ENCODE measurements at places on chromosomes 6 and 20.

- no peak for DNase-seq
Observed at GRCh38 chr6:71387179-71387578, 98.6 kb downstream of the OGFRL1 start.

- no peak for DNase-seq
Observed at GRCh38 chr20:1888796-1889463, 6.3 kb upstream of the SIRPA start.

GRCh38 chr6:116450769-116451740, 10.1 kb upstream of the CALHM6 start:
- DNase-seq = no peak

- no peak for DNase-seq
Observed at GRCh38 chr6:22036275-22036674, 260.6 kb downstream of the PRL start.

DNA sequence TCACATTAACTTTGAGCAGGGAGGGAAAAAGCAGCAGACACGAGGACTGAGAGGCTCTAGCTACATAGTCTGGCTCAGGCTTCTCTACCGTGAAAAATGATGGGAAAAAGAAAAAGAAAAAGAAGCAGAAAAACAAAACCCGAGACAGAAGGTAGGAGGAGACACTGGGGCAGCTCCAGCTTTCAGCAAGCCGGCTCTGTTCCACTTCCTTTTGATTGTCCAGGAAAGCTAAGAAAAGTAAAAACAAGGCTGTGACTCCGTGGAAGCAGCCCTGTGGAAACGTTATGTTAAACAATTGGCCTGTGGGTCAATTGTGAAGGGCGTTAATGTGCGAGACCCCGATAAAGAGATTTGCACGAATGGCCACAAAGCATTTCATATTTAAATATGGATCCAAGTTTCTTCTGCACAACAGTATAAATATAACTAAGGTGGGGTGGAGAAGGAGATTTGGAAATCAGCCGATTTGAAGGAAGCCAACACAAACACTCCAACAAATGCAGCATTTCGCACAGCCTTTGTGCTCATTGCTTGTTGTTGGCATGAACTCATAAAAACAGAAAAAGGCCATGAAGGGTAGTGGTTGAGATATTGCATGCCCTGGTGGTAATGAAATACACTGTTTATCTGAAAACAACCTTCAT, 236.9 kb upstream of the JAG1 start:
- no peak for DNase-seq

GRCh38 chr6:257774-258173, 34.5 kb upstream of the DUSP22 start:
- no peak for DNase-seq

DNA sequence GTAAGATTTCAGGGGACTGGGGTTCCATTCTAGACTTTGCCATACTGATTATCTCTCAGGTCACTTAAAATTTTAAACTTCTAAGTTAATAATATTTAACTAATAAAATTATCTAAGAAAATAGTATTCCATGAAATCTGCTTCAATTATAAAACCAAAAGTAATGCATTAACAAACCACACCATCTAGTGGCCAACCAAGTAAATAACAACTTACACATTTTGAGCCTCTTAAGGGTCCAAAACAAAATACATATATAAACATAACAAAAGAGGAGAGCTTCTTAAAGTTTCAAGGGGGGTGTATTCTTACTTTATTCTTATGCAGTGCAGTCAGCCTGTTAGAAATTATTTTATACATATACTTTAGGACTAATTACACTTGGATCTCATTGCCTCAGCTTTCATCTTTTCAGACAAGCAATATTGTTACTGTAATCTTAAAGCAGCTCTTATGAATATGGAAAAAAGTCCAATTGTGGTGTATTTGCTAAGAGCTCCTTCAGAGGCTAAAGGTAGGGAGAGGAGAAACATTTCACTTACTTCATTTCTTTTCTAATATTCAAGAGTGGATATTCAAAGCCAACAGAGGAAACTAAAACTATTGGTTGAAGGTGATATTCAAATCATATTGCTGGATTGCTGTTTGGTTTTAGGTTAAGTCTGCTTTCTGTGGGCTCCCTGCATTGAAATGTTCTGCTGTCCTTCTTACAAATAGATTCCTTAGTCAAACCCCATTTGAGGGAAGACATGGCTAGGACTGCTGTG, 199.7 kb upstream of the SIM1 start:
- DNase-seq = no peak

DNA sequence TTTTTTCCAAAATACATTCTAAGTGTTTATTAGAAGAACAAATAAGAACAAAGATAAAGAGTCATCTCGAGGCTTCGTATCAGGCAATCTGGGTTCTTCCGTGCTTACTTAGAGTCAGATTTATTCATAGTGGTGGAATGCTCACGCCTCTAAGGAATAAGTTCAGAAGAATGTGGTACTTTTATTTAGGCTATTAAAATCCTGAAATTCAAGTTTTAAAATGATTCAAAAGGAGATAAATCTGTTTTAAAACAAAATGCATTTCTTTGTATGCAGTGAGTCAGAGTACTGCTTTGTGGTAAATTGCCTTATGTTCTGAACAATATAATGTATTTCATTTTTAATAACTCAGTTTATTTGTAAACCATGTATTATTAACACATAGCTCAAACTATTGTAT, 89.1 kb downstream of the FUT9 start:
- DNase-seq = no peak

- DNase-seq = no peak
Observed at GRCh38 chr6:147560670-147561069, 52.2 kb downstream of the SAMD5 start.

DNA sequence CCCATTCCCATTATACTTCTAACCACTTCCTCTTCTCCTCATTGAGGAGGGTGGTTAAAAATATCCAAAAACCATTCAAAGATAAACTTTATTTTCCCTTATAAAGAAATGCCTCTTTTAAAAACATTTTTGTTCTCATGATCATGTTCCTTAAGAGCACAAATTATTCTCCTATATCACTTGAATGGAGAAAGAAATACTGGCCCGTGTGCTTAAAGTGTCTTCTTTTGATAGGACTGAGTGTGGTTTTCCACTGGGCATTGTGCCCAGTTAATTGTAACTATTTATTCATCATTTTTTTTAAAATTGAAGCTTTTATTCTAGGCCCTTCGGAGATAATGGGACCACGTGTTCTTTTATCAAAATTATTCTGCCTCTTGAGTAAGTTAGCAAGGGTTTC, 871.5 kb downstream of the QKI start:
- no peak for DNase-seq

GRCh38 chr6:44067173-44068139, 59.8 kb downstream of the MRPL14 start:
- DNase-seq = no peak

DNA sequence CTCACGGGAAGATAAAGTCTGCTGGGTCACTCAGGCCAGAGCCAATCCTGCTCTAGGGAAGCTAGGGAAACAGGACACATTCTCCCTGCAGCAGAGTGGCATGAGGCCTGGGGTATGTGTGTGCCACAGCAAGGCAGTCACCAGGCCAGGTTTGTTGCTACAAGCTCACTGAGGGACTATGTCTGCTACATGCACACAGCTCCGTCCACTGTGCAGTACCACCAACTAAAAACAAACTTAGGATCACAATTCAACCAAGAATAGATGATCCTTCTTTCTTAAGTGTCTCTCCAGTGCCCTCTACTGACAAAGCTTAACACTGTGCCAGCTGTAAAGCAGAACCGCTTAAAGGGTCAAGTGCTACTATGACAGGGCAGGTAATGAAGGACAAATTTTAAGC, 192.5 kb downstream of the PTPRK start:
- no peak for DNase-seq

DNA sequence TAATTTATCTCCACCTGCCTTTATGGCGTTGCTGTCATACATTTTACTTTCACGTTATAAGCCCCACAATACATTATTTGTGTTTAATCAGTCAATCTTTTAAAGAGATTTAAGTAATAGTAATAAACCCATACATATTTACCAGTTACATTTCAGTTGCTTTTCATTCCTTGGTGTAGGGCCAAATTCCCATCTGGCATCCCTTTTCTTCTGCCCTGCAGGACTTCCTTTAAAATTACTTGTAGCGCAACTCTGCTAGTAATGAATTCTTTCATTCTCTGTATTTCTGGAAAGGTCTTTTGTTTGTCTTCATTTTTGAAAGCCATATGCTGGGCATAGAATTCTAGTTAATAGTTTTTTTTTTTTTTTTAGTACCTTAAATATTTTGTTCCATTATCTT, 24.9 kb downstream of the ZNF334 start:
- no peak for DNase-seq

- no peak for DNase-seq
Observed at GRCh38 chr6:35031611-35032529, 109.3 kb downstream of the TCP11 start.

- no peak for DNase-seq
Observed at GRCh38 chr6:114052141-114052540, 81.2 kb upstream of the HDAC2 start.

DNA sequence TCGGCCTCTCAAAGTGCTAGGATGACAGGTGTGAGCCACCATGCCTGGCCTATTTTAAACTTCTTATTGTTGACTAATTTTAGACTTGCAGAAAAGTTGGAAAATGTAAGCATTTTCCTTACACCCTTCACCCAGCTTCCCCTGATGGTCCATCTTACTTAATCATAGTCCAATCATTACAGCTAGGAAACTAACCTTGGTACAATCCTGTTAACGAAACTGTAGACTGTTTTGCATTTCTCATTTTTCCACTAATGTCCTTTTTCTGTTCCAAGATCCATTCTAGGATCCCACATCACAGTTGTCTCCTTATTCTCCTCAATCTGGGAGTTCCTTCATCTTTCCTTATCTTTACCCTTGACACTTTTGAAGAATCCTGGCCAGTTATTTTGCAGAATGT, 659 bp upstream of the GFRA4 start:
- no peak for DNase-seq

DNA sequence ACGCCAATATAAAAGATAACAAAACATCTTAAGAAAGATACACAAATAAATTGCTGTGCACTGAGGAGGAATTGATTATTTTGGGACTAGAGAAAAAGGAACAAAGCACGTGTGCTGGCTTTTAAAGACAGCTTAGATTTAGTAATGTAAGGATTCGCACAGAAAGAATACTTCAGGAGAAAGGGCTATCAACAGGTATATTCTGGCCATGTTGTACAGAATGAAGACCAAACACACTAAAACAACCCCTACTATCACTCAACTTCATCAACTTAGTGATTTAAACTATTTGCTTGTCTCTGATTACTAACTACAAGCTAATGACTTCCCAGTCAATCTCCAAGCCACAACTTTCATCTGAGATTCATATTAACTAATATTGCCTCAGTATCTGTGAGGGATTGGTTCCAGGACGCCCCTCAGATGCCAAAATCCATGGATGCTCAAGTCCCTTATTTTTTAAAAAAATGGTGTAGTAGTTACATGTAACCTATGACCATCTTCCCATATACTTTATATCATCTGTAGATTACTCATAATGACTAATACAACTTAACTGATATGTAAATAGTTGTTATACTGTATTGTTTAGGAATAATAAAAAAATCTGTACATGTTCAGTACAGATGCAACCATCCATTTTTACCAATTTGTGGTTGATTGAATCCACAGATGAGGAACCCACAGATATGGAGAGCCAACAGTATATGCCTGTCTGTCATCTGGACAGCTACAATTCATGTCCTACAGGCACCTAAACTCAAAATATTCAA, 4.5 kb downstream of the DEK start:
- DNase-seq = no peak

- DNase-seq = no peak
Observed at GRCh38 chr20:54419531-54419930, 55.9 kb upstream of the DOK5 start.

DNA sequence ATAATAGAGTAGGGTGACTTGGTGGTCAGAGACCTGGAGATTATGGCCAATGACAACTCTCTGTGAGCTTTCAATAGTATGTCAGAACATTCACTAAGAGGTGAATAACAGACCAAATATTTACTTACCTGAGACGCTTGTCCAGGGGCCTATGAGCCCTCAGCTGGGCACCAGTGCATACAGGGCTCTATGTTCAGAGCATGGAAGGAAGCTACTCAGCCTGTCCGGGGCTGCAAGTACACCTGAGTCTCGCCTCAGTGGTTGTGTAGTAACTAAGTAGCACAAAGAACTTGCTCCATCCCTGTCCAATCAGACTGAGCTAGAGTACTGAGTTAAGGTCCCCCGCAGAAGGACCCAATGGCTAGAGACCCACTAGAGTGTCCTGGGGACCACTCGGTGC, 11.6 kb upstream of the SCGN start:
- DNase-seq = no peak

DNA sequence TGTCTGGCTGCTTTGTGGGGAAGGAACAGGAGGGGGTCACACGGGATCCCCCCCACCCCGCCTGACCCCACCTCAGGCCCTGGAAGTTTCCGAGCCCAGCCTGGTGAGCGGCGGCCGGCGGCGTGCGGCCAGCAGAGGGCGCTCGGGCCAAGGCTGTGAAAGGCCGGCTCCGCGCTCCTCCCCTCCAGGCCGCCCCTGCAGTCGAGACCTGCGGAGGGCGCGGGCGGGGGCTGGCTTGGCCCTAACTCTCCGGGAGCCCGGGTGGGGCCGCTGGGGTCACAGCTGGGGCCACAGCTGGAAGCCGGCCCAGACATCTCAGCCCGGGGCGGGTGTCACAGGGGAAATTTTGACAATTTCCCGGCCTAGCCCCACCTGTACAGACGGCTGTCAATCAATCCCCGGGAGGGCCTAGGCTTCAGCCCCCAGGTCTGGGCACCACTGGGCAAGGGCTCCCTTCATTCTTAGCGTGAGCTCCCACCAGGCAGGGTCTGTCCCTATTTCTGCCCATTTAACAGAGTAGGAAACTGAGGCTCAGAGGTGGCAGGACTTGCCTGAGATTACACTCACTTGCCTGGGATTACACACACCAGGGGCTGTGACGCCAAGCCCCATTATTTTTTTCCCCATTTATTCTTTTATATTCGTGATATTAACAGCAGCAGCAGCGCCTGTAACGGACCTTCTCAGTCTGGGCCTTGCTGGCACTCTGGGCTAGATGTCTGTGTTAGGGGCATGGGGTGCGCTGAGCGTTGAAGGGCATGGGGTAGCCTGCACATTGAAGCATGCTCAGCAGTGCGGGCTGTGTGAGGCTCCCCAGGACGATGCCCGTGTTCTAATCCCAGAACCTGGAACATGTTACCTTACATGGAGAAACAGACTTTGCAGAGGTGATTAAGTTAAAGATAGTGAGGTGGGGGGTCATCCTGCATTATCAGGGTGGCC, 23.0 kb downstream of the ZBP1 start:
- peak; percentile 46 for DNase-seq

- DNase-seq = no peak
Observed at GRCh38 chr20:33656783-33657703, 5.1 kb upstream of the C20orf144 start.

GRCh38 chr6:156775717-156776116, 1.5 kb upstream of the ARID1B start:
- DNase-seq = no peak

DNA sequence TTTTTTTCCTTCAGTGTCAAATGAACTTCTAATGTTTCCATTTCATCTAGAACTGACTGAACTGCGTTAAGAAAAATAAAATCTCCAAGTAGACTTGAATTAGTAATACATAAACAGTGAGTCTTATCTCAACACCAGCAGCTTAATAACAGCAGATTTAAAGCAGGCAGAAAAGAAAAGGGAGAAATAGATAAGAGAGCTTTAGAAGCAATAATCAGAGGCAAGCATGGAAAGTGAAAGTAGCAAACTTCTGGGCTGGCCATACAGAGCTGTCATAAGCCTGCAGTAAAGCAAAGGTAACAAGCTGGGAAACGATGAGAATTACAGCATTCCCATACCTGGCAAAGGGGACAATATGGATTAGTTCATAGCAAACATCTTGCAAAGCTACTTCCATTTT, 16.9 kb upstream of the ANGPT4 start:
- DNase-seq = no peak

Measured in activated naive CD4-positive, alpha-beta T cell (primary cell).